Activated T-cell treated with anti-CD3 and anti-CD28 coated beads for 1 hour (primary cell): ENCODE measurements at places on chromosomes 4 and X.

DNA sequence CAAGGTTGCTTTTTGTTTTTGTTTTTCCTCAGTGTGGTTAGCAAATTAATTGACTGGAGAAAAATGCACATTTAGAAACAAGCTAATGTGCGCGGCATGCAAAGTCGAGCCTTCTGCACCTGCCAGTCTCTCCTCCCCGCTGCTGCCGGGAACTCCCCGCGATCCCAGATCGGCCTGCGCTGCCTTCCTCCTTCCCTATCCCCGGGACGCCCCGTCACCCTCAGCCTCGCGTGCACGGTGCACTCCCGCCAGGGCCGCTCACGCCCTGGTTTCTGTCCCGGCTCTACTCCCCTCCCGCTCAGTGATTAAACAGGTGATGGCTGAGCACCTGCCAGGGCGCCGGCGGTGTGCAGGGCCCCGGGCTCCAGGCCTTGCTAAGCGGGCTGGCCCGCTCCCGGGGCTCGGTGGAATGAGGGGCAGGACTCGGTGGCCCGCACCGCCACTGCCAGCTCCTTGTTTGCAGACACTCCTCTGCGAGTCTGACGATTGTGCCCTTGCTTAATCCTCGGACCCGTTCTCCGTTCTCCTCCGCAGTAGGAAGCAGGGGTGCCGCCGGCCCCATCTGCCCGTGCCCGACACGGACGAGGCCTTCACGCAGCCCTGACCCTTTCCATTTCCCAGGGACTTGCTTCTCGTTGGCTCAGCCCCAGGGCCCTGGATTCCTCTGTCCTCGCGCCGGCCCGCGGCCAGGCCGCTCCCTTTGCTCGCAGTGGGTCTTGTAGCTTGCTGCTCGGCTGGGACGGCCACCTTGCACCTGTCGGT, 143.4 kb downstream of the TRIML1 start:
- no peak for DNase-seq

GRCh38 chr4:37467824-37468223, 218.4 kb downstream of the RELL1 start:
- DNase-seq = no peak

- DNase-seq = no peak
Measured at GRCh38 chrX:43958529-43958928, 14.7 kb downstream of the NDP start.

GRCh38 chr4:127759893-127760292, 22.2 kb upstream of the HSPA4L start:
- no peak for DNase-seq

- no peak for DNase-seq
Measured at GRCh38 chr4:125346616-125347015, 31.9 kb downstream of the FAT4 start.

DNA sequence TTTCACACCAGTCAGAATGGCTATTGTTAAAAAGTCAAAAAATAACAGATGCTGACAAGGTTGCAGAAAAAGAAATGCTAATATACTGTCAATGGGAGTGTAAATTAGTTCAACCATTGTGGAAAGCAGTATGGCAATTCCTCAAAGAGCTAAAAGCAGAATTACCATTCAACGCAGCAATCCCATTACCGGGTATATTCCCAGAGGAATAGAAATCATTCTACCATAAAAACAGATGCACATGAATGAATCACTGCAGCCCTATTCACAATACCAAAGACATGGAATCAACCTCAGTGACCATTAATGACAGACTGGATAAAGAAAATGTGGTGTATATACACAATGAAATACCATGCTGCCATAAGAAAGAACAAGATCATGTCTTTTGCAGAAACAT, 243.0 kb downstream of the STPG2 start:
- DNase-seq = no peak
